ENCODE measurements at places on chromosomes 6 and 20.

GRCh38 chr20:33561692-33562601, 72.1 kb downstream of the CBFA2T2 start:
- DNase-seq, result no peak

DNA sequence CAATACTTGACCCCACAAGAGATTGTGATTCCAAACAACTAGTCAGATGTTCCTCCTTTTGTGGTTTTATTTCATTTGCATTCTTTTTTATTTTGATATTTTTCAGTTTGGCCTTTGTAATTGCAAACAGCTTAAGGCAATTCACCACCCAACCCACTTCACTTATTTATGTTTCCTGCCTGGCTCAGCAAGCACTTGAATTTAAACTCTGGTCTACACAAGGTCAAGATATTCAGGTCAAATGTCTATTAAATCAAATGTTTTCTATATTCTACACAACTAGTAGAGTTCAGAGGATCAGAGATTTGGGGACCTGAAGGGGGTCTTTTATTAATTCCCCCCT, 100.1 kb downstream of the SGK1 start:
- DNase-seq, result no peak

DNA sequence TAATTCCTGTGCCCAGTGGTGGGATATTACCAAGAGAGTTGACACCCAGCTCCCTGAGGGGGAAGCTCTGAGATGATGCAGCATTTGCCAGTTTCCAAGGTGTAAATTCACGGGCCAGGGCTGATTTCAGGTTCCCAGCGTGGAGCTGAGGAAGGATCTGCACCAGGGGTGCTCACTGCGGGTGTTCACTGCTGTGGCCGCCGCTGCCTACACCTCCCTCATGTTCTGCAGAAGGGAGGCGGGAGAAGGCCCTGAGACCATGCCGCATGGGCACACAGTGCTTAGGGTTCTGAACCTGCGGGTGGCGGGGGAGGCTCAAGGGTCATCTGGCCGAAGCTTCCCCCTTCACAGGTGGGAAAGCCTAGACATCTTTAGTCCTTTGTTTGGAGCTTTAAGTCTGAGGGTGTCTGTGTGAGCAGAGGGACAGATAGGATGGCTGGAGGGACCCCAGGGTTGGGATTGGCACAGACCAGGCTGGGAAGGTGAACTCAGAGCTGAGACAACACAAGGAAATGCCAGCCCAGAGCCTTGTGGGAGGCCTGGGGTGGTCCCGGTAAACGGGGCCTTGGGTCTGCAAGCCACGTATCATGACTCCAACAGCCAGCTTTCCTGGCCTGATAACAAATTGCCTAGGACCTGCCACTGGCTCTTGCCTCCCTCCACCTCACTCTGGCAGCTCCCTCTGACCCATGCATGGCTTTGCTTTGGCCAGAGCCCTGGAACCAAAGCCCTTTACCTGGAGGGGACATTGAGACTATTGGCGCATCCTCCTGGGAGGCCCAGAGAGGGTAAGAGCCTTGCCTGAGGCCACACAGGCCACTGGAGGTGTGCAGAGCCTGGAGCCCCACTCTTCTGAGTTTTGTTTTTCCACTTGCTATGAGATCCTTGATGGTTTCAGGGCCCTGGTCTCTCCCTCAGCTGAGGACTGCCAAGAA, 40.4 kb downstream of the SYNJ2 start:
- DNase-seq, result no peak

GRCh38 chr20:51985013-51985415, 182.7 kb upstream of the SALL4 start:
- DNase-seq, result no peak

DNA sequence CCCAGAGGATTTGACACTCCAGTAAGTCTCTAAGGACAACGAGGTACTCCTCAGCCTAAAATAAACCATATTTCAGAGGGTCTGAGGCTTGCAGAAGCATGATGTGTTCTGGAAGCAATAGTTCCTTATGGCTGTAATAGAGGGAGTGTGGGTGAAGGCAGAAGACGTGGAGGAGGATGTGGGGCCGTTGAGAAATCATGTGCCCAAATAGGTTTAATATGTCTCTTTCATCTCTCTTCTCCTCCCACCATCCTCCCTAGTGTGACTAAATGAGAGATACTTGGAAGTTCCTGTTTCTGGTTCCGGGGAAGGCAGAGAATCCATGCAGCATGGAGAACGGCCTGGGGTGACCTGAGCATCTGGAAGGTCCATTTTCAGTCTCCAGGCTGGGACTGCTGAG, 174.0 kb upstream of the RSPO3 start:
- DNase-seq, result no peak

GRCh38 chr20:40710603-40711002, 21.6 kb upstream of the MAFB start:
- no peak for DNase-seq

- no peak for DNase-seq
These were observed 27.3 kb upstream of the LAMA2 start for GRCh38 chr6:128855581-128856085.

GRCh38 chr6:56593801-56594318, 48.8 kb downstream of the DST start:
- no peak for DNase-seq

- no peak for DNase-seq
These were observed 114.2 kb downstream of the PLEKHG1 start for GRCh38 chr6:150713931-150714330.

- no peak for DNase-seq
These were observed 44.7 kb upstream of the GRM4 start for GRCh38 chr6:34190504-34191122.

DNA sequence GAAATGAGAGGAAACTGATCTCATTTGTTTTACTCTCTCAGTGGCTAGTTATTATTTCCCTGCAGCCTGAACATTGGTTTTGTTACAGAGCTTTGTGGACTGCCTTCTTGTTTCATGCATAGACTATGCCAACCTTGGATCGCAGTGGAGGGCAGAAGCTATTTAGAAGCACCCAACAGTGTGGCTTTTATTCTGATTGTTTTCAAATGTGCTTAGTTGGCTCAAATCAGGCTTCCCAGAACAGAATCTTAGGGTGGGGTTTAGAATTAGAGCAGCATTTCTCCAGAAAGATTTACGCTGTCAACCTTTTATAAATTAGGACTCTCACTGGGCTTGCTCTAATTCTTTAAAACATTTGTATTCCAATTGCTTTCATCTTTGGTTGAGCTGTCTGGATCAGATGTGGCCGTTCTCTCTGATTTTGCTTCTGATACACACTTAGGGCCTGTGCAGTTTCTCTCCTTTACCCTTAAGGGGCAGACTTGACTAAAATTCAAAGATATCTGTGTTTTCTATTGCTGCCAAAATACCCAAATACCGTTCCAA, 210.3 kb downstream of the BCKDHB start:
- DNase-seq, result no peak

- DNase-seq, result no peak
These were observed 355.3 kb downstream of the RNF144B start for GRCh38 chr6:18742406-18742805.

DNA sequence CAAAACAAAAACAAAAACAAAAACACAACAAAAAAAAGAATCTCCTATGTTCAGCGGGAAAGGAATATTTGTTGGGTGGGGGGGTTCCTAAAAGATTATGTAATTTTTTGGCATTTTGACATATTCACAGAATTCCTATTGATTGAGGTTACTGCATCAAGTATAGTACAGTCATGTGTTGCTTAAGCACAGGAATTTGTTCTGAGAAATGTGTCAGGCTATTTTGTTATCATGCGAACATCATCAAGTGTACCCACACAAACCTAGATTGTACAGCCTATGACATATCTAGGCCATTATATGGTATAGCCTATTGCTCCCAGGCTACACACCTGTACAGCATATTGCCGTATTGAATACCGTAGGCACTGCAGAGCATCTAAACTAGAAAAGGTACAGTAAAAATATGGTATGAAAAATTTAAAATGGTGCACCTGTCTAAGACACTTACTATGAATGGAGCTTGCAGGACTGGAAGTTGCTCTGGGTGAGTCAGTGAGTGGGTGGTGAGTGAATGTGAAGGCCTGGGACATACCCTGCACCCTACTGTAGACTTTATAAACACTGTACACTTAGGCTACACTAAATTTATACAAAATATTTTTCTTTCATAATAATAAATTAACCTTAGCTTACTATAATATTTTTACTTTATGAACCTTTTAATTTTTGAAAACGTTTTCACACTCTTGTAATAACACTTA, 110.6 kb downstream of the CDKAL1 start:
- DNase-seq, result no peak

- DNase-seq, result no peak
These were observed 352.5 kb downstream of the CDH26 start for GRCh38 chr20:60310560-60311349.

DNA sequence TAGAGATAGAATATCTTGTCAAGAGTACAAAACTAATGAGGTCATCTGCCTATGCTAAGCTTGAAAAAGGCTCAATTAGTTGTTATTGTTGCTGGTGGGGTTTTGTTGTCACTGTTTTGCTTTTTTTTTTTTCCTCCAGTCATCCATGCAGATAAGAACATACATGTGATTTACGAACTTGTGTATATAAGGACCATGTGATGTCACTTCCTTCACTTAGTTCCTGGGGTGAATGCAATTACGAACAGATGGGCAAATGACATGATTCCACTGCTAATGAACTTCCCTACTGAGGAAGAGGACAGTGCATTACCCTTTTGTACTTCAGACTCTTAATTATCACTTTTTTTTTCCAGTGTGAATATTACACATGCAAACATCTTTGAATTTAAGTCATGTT, 1175.3 kb upstream of the GJE1 start:
- DNase-seq, result no peak

GRCh38 chr6:42007286-42008137, 42.8 kb upstream of the TAF8 start:
- no peak for DNase-seq

DNA sequence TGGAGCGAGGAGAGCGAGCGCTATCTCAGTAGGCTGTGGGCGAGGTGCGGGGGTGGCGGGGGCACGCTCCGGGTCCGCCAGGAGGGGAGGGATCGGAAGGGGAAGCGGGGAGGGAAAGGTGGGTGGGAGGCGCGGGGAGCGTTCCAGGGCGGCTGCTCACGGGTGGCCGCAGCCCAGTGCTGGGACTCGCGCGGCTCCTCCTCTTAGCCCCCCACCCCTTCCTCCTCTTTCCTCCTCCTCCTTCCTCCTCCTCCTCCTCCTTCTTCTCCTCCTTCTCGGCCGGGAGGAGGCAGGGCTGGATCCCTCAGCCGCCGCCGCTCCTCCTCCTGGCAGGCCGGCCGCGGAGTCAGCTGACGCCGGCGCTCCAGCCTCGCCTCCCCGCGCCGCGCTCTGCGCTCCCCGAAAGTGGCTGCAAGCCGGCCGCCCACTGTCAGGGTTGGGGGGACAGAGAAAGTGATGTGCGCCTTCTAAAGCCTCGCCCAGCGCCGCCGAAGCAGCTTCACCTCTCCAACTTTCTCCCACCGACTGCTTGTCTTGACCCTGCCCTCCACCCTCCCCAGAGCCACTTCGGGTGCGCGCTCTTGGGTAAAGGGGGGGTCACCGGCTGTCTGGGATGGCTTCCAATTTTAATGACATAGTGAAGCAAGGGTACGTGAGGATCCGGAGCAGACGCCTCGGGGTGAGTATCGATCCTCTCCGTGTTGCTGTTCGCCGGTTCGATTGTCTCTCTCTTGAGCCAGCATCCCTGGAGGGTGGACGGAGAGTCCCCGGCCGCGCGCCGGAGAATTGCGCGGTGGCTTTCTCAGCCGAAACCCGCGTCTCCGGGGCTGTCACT, at the start of gene DOK5:
Gene DOK5, plus strand, starts transcription at position 260 of the 835 bp plus-strand sequence. Its CDS starts 354 bp downstream, at position 614.
- DNase-seq, result no peak

GRCh38 chr6:99013145-99013544, 65.4 kb upstream of the FBXL4 start:
- DNase-seq, result no peak

DNA sequence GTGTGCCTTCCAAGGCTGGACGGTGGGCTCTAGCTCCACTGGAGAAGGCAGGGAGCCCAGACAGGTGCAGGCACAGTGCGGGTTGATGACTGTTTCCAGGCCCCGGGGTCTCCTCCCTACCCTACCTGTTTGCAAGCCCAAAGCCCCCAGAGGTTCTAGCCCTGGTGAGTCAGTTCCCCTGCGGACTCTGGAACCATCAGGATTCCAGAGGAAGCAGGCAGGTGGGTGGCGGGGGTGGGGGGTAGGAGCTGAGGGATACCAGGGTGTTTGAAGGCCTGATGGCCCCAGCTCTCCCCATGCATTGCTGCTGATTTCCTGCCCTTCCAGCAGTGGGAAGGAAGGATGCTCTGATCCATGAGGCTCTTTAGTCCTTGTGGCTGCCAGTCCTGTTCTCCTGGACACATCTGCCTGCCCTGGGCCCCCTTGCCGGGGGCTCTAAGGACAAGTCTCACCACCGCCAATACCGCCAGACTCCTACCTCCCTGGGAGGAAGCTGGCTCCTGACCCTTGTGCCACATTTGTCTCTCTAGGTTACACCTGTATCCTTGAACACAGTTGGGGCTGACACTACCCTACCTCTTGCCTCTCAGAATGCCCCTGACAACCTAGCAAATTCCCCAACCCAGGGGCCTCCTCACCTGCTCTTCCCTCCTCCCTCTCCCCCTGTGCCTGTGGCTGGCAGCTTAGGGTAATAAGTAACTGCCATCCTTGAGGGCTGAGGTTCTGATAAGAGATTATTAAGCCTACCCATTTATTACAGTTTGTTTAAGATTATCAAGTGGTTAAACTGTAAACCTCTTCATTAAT, 21.7 kb downstream of the KCNK5 start:
- DNase-seq, result no peak

GRCh38 chr20:19967445-19967844, 49.7 kb upstream of the NAA20 start:
- DNase-seq, result no peak

DNA sequence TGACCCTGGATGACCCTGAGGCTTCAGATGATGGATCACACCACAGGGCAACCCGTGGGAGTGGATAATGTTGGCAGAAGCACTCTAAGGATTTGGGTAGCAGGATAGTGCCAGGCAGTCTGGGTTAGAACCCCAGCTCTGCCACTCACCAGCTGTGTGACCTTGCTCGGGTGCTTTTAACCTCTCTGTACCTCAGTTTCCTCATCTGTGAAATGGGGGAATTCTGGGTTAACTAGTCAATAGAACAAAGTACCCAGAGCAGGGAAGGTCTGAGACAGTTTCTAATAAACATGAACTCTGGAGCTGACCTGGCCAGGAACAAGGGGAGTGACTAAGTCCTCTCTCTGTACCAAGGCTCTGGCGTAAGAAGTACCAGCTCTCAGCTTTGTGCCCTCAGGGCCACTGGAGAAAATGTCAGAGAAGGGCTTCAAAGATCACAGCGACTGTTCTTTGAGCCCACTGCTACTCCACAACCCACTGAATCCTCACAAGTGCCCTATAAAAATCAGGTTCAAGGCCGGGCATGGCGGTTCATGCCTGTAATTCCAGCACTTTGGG, 14.7 kb upstream of the NOL4L start:
- no peak for DNase-seq

- no peak for DNase-seq
These were observed 371.0 kb downstream of the TAF4 start for GRCh38 chr20:61694682-61695081.

DNA sequence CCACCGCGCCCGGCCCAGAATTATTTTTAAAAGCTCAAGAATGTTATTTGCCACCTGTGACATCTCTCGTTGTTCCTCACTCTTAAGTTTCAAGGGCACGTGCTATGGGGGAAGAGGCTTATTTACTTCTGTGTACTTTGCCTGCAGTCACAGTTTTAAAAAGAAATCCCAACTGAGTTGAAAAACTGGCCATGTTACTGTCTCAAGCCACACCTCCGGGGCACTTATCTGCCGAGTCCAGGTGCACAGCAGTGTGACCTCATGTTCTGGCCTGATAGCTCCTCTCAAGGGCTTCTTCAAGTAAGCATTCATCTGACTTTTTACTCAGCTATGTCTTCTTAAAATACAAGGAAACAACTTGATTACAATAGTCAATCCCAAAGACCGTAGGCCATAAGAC, 34.5 kb downstream of the SHLD1 start:
- DNase-seq, result no peak

Data from esophagus squamous epithelium (tissue), 5 donors.